Caco-2 (cell line): ENCODE measurements at places on chromosomes 4 and X.

DNA sequence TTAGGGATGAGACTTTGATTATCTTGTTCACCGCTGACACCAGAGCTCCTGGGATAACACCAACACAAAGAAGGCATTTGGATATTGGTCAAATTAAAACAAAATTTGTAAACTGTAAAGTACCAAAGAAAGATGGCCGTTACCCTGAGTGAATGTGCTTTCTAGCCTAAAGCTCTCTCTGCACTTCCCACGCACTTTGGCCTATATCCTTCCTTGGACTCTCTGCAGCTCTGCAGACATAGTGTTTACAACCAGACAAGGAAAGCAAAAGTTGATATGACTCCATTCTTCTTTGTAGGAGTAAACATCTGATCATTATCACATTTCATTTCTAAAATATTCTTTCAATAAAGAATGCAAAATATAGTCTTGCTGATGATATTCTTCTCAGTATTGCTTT lies 44.8 kb upstream of the PITX2 start:
- H3K4me3 ChIP-seq, result no peak overlapping the region
- H3K4me1 ChIP-seq, result peaks cover 29% of the 10 kb centered on the region; the same call in 1 of the 2 replicates
- H3K27ac ChIP-seq, result no peak overlapping the region
- no peaks in the 10 kb centered on the region for H3K36me3 ChIP-seq
- H3K27me3 ChIP-seq, result no peaks in the 10 kb centered on the region

- no peak overlapping the region for H3K4me3 ChIP-seq
- H3K27me3 ChIP-seq, result no peaks in the 10 kb centered on the region
- no peaks in the 10 kb centered on the region for H3K36me3 ChIP-seq
These were observed 394.6 kb downstream of the C4orf33 start for GRCh38 chr4:129490516-129490915.

- H3K27me3 ChIP-seq, result no peaks in the 10 kb centered on the region
- no peaks in the 10 kb centered on the region for H3K36me3 ChIP-seq
- DNase-seq, result peak; percentile 71
- H3K4me1 ChIP-seq, result peaks cover 10% of the 10 kb centered on the region; the same call in 1 of the 2 replicates
- peak overlapping the region; percentile 70 for H3K27ac ChIP-seq
These were observed 6.7 kb downstream of the MYL5 start for GRCh38 chr4:680928-681645.

DNA sequence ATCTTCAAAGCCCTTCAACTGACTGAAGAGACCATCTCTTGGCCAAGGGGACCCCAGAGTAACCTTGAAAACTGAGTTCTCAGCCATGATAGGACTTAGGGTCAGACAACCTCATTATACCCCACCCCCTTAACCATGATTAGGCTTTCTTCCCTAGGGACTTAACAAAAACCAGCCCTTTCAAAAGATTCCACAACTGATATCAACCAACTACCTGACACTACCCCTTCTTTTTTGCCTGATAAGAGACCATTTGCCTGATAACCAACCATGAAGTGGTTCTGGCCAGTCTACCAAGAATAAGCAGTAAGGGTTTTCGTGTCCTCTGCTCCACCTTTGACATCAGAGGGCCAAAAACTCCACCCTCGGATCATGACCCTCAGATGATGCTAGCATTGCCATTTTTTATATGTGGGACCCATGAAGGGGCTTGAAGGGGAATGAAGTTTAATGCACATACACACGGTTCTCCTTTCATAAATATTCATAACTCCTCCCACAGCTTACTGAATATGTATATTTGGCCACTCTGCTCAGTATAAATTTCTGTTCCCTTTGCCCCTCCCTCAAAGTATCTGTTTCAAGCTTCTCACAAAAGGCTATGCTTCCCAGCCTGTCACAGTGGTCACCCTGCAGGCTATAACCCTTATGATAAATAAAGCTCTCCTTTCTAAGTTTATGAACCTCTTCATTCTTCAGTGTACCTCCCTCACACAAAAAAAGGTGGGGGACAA lies 12.3 kb downstream of the TBCK start:
- H3K27ac ChIP-seq, result peak overlapping the region; percentile 76

- DNase-seq, result no peak
- no peaks in the 10 kb centered on the region for H3K27me3 ChIP-seq
- H3K4me3 ChIP-seq, result no peak overlapping the region
These were observed 26.3 kb upstream of the GPM6B start for GRCh38 chrX:13843150-13843721.

DNA sequence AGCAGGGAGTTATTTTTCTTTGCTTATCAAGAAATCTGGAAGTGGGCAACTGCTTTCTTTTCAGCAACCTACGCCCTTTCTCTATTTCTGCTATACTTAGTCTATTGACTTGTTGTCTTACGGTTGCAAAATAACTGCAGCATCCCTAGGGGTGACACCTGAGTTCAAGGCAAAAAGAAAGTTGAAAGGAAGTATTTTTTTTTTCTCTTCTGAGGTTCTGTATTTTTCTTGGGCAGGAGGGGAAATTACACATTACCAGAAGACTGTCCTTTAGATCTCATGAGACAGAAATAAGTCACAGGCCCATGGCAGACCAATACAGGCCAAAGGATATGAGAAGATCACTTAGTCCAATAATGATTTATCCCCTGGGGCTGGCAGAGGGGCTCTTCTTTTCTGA lies 204.7 kb upstream of the CASK start:
- no peaks in the 10 kb centered on the region for H3K27me3 ChIP-seq
- no peaks in the 10 kb centered on the region for H3K4me1 ChIP-seq
- H3K27ac ChIP-seq, result no peak overlapping the region
- no peak overlapping the region for H3K4me3 ChIP-seq

DNA sequence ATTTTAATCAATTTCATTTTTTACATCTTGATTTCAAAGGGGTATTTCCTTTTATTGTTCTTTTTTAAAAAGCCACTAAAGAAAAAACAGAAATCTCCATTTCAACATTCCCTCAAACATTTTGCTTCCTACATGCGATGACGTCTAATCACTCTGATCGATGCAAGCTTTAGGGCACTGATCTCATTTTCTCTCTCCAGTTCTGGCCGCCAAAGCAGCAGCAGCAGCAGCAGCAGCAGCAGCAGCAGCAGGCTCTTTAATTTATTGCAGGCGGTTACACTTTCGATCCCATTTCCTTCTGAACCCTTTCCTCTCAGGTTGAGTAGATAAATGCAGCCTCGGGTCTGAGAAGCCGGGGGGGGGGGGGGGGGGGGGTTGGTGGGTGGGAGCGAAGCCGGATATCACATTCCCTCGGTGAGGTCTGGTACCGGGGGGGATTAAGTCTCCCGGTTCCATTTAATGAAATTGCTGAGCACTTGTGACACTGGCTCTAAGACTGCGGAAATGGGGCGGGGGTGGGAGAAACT lies 3.4 kb upstream of the PCDH7 start:
- H3K27ac ChIP-seq, result peak overlapping the region; percentile 64
- DNase-seq, result peak; percentile 36
- H3K4me1 ChIP-seq, result peaks cover 6% of the 10 kb centered on the region; the same call in 1 of the 2 replicates
- H3K4me3 ChIP-seq, result peak overlapping the region; percentile 58

DNA sequence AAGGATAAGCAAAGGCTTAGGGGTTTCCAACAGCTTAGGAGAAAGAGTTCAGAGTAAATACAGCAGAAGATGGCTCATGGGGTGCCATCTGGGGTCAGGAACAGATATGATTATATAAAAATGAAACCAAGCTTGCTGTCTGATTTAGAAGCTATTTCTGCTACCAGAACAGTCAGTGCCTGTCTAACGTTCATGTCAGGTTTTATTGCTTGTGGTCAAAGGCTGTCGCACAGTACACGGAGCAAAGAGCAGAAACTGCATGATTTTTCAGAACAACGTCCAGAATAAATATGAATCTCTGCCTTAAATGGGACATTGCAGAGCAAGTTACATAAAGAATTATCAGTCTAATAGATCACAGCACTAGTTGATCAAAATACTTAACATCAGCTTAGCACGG lies 17.4 kb downstream of the CETN2 start:
- H3K4me1 ChIP-seq, result no peaks in the 10 kb centered on the region
- H3K27me3 ChIP-seq, result no peaks in the 10 kb centered on the region
- no peak overlapping the region for H3K4me3 ChIP-seq
- no peak for DNase-seq

GRCh38 chrX:63635750-63636149 lies 149.3 kb downstream of the ARHGEF9 start:
- no peaks in the 10 kb centered on the region for H3K36me3 ChIP-seq
- no peak for DNase-seq
- H3K4me3 ChIP-seq, result no peak overlapping the region
- no peaks in the 10 kb centered on the region for H3K27me3 ChIP-seq
- no peak overlapping the region for H3K27ac ChIP-seq

- peaks cover 7% of the 10 kb centered on the region; the same call in 1 of the 2 replicates for H3K4me1 ChIP-seq
- no peak overlapping the region for H3K27ac ChIP-seq
- no peaks in the 10 kb centered on the region for H3K27me3 ChIP-seq
- H3K4me3 ChIP-seq, result no peak overlapping the region
These were observed 116.2 kb downstream of the TMA16 start for GRCh38 chr4:163610648-163611047.

DNA sequence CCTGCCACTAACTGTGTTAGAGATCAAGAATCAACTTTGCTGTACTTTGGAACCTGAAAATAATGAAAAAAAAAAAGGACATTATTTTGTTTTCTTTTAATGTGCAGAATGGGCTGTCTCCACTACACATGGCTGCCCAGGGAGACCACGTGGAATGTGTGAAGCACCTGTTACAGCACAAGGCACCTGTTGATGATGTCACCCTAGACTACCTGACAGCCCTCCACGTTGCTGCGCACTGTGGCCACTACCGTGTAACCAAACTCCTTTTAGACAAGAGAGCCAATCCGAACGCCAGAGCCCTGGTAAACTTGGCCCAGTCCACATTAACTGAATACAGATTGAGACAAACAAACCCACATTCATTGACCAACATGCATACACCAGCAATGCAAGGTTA lies 206.2 kb downstream of the ANK2 start:
- no peak overlapping the region for H3K4me3 ChIP-seq
- no peak for DNase-seq
- H3K4me1 ChIP-seq, result no peaks in the 10 kb centered on the region

GRCh38 chr4:11223311-11223710 lies 205.4 kb downstream of the HS3ST1 start:
- no peaks in the 10 kb centered on the region for H3K27me3 ChIP-seq
- DNase-seq, result no peak
- no peak overlapping the region for H3K27ac ChIP-seq
- H3K4me1 ChIP-seq, result no peaks in the 10 kb centered on the region
- H3K36me3 ChIP-seq, result no peaks in the 10 kb centered on the region

GRCh38 chr4:185225940-185226339 lies 16.5 kb downstream of the SNX25 start:
- H3K4me1 ChIP-seq, result no peaks in the 10 kb centered on the region
- no peak for DNase-seq
- no peaks in the 10 kb centered on the region for H3K27me3 ChIP-seq
- no peak overlapping the region for H3K27ac ChIP-seq
- H3K4me3 ChIP-seq, result no peak overlapping the region
- H3K36me3 ChIP-seq, result no peaks in the 10 kb centered on the region

- no peaks in the 10 kb centered on the region for H3K27me3 ChIP-seq
- no peaks in the 10 kb centered on the region for H3K4me1 ChIP-seq
- no peak overlapping the region for H3K4me3 ChIP-seq
- H3K27ac ChIP-seq, result no peak overlapping the region
- no peaks in the 10 kb centered on the region for H3K36me3 ChIP-seq
These were observed 20.4 kb downstream of the LEF1 start for GRCh38 chr4:108148316-108148715.

- no peaks in the 10 kb centered on the region for H3K27me3 ChIP-seq
- H3K4me3 ChIP-seq, result no peak overlapping the region
- H3K27ac ChIP-seq, result no peak overlapping the region
- H3K36me3 ChIP-seq, result no peaks in the 10 kb centered on the region
These were observed 28.1 kb upstream of the TXK start for GRCh38 chr4:48162162-48162561.

DNA sequence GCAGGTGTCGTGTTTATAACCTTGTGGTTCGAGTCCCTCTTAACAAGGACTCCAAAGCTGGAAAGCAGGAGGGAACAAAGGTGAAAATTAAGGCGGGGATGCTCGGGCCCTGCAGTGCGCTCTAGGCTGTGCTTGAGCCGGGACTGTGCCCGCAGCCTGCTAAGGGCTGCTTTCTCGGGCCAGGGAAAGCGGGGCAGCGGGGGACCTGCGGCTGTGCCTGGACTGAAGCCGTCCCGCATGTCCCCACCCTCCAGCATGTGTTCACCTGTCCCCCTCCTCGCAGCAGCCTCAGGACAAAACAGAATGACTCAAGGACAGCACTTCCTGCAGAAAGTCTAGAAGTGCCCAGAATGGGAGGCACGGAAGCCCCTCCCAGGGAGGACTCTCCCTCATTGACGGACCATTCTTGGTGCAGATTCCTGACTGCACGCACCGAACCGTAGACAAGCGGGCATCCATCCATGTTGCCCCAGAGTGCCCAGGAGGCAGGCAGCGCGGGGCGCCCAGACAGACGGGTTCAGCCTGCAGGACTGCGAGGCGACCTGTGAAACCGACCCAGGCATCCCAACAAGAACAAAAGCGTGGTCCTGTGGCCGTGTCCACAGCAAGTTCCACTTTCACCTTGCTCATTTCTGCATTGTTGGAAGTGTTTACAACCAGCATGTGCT lies 342.9 kb downstream of the MAGEB5 start:
- no peaks in the 10 kb centered on the region for H3K27me3 ChIP-seq
- H3K36me3 ChIP-seq, result no peaks in the 10 kb centered on the region
- H3K4me1 ChIP-seq, result no peaks in the 10 kb centered on the region
- DNase-seq, result no peak
- no peak overlapping the region for H3K27ac ChIP-seq
- H3K4me3 ChIP-seq, result no peak overlapping the region

- H3K27me3 ChIP-seq, result no peaks in the 10 kb centered on the region
- no peaks in the 10 kb centered on the region for H3K4me1 ChIP-seq
- no peak overlapping the region for H3K27ac ChIP-seq
- H3K4me3 ChIP-seq, result no peak overlapping the region
- DNase-seq, result no peak
These were observed 498.0 kb upstream of the BOD1L1 start for GRCh38 chr4:14125375-14126129.

GRCh38 chrX:106621836-106622235 lies 10.1 kb downstream of the RADX start:
- no peaks in the 10 kb centered on the region for H3K4me1 ChIP-seq
- no peaks in the 10 kb centered on the region for H3K27me3 ChIP-seq
- H3K4me3 ChIP-seq, result no peak overlapping the region
- no peak for DNase-seq

DNA sequence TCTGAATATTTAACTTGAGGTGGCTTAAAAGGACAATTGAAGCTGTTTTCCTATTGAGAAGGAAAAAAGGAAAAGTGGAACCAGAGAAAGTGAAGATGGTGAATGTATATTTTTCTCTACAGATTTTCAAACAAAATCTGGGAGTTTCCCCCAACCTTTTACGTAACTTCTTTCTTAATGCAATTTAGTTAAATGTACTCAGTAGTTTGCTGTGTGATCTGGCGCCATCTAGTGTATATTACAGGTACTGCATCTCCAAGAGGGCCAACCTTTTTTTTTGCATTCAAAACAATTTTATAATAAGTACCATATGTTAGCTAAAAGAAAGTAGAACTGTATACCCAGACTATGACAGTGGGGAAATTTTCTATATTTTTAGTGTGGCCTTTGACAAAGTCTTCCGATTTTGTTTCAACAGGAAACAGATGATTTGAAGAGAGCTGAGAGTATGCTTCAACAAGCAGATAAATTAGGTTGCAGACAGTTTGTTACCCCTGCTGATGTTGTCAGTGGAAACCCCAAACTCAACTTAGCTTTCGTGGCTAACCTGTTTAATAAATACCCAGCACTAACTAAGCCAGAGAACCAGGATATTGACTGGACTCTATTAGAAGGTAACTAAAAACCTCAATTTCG lies 82.0 kb downstream of the PLS3 start:
- H3K27me3 ChIP-seq, result no peaks in the 10 kb centered on the region
- H3K4me3 ChIP-seq, result no peak overlapping the region
- H3K4me1 ChIP-seq, result no peaks in the 10 kb centered on the region
- peak; percentile 48 for DNase-seq
